Occipital lobe (tissue), 3 donors: ENCODE measurements at places on chromosomes 13 and 19. TPM values are rescaled to one million over a fixed set of nuclear protein-coding genes. Genes with fewer than 3 reads are reported as not detected.

The CEACAM20 gene
- not detected for total RNA-seq

The PRR19 gene
- 1.4 TPM for total RNA-seq

The NOTCH3 gene
- 12.6 TPM for total RNA-seq

The CPB2 gene
- total RNA-seq, result not detected

The TNFAIP8L1 gene
- total RNA-seq, result 5.6 TPM

The PLEKHA4 gene
- total RNA-seq, result 0.31 TPM

DNA sequence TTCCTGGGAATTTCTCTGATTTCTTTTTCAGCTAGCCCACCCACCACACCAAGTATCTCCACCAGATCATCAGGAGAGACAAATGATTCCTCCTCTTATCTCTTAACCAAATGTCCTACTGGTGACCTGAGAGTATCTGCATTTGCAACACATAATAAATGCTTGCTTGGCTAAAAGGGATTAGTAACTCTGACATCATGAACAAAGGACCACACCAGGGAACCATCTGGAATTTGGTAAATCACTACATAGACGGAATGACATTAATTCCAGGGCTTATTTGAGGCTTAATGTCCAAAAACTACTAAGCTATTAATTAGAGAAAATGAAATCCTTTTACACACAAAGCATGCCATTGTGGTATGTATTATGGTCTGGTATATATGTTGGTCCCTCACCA lies 139.0 kb downstream of the RAP2A start:
- no peak for DNase-seq

GRCh38 chr19:30670011-30670329 lies 297.8 kb downstream of the ZNF536 start:
- DNase-seq, result no peak

DNA sequence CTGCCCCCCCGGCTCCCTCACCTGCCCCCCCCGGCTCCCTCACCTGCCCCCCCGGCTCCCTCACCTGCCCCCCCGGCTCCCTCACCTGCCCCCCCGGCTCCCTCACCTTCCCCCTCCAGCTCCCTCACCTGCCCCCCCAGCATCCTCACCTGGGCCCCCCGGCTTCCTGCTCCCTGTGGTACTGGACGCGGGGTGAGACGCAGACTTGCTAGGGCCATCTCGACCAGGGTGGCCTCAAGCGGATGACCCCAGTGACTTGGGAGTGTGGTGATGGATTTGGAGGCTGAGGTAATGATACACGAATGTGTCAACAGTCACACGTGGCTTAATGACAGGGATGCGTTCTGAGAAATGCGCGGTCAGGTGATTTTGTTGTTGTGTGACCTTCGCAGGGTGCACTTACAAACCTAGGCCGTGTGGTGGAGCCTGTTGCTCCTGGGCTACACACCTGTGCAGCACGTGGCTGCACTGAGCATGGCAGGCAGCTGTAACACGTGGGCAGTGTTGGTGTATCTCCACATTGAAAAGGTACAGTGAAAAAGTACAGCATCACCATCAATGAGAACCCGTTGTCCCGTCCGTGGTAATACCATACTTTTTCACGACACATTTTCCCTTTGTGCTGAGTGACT lies 197.8 kb downstream of the TEX29 start:
- no peak for DNase-seq

- no peak for DNase-seq
These were observed 12.8 kb downstream of the MOB3A start for GRCh38 chr19:2083174-2083854.

DNA sequence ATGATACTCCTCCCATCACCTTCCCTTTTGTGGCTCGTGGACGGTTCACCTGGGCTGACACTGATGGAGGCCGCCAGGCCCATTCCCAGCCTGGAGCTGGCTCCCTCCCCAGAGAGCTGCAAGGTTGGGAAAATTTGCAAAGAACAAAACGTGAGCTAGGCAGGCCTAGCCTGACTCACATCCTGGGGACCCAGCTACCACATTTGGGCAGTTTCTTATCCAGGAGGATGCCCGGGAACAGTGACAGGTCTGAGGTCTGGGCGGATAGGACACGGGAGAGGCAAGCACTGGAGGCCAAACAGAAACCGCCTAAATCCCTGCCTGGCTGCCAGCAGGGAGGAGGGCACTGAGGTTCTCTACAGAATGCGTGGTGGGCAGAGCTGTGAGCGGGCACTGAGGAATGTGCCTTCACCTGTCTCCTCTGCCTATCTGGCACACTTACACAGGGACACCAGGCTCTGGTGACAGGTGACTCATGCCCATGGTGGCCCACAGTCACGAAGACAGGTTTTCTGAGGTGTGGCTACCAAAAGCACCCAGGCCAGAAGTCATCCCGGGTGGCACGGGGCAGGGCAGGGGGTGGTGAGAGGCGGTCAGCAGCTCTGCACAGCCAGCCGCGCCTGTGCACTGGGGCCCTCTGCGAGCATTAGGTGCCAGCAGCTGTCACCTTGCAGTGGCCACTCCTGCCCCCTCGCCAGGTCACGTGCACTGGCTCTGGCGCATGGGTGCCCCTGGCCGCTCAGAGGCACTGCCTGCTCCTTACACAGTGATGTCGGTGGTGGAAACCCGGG lies 23.2 kb downstream of the SH3GL1 start:
- DNase-seq, result no peak

DNA sequence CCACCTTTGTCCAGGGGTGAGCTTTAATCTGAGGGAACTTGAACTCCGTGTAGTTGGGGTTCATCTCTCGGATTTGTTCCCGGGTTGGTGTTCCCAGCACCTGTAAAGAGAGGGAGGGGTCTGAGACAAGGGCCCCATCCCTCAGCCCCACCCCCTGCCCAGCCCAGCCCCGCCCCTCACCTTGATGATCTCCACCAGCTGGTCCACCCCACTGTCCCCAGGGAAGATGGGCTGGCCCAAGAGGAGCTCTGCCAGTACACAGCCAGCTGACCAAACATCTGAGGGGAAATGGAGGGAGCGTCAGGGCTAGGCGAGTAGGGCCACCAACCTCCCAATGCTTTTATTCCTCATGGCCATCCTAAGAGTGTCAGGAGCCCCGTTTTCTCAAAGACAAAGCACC lies 9.3 kb downstream of the GSK3A start:
- DNase-seq, result no peak

GRCh38 chr19:29450812-29451211 lies 75.0 kb upstream of the VSTM2B start:
- DNase-seq, result no peak

DNA sequence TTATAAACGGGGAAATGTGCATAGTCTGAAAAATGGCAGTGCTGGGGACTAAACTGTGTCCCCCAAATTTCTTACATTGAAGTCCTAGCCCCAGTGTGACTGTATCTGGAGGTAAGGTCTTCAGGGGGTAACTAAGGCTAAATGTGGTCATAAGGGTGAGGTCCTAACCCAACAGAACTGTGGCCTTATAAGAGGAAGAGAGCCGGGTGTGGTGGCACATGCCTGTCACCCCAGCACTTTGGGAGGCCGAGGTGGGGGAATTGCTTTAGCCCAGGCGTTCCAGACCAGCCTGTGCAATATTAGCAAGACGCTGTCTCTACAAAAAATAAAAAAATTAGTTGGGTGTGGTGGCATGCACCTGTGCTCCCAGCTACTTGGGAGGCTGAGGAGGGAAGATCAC lies 17.8 kb downstream of the PROZ start:
- no peak for DNase-seq

GRCh38 chr19:13165162-13165997 lies 15.2 kb downstream of the IER2 start:
- DNase-seq, result no peak

DNA sequence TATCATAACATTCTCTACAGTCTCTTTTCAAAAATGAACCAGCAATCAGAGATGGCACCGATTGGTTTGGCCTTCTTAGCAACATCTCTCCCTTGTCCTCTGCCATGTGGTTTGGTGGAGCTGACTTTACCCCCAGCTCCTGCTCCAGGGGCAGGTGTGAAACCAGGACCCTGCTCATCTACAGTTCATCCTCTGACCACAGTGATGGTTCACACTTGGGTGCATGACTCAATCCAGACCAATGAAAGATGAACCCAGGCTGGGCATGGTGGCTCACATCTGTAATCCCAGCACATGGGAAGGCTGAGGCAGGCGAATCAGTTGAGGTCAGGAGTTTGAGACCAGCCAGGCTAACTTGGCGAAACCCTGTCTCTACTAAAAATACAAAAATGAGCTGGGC lies 33.6 kb upstream of the FFAR2 start:
- no peak for DNase-seq

DNA sequence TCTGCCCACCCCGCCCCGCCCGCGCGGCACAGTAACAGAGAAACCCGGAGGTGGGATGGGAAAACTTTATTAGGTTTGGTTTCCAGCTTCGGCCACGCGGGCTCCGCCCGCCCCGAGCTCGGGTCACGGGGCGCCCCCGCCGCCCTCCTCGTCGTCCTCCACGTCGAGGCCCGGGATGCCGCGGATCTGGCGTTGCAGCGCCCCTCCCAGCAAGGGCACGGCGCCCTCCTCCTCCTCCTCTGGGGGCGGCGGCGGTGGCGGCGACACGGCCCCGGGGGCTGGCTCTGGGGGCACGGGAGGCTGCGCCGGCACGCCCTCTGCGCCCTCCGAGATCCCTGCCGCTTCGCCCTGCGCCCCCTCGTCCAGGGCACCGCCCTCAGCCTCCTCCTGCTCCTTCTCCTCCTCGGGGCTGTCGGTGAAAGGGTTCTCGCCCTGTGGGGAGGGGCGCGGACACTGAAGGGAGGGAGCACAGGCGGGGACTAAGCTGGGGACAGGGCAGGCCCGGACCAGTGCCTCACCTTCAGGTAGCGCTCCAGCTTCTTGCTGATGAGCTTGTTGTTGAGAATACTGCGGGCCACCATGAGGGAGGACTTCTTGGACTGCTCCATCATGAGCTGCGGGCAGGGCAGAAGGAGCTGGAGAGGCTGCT lies 536 bp upstream of the AKAP8 start:
- no peak for DNase-seq

- no peak for DNase-seq
These were observed 10.6 kb upstream of the LRRC25 start for GRCh38 chr19:18408053-18408476.

GRCh38 chr19:47699360-47699917 lies 13.8 kb upstream of the EHD2 start:
- DNase-seq, result no peak

DNA sequence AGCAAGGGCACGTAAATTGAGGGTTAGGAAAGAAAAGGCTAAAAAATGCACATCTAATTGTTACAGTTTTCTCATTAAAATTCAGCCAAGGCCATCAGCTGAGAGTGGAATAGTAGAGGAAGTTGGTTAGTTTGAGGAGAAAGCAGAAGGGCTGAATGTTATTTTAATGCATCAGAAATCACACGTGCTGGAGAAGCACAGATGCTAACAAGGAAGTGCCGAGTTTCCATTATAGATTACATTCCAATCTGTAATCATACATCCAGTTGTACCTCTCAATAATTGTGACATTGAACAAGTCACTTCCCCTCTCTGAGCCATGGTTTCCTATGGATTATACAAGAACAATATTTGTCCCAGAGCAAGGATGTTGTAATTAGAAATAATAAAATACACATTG lies 25.1 kb downstream of the FPR3 start:
- DNase-seq, result no peak

DNA sequence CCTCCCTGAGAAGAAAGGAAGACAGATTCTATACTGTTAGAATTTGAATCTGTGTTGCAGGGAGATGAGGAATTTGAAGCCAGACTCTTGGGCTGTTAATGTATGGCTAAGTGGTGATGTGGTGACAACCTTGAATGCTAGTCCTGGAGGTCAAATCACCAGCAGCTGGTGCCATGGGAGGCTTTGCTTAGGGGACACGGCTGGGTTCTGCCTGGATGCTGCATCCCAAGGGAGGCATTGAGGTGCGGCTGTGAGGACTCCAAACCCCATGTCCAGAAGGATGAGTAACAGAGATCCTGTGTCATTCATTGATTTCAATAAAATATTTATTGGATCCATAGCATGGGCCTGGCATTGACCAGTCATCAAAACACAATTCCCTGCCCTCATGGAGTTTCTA lies 42.3 kb downstream of the RFX2 start:
- no peak for DNase-seq
